Activated T-cell treated with anti-CD3 and anti-CD28 coated beads for 1 hour (primary cell): ENCODE measurements at places on chromosomes 6 and 20.

- DNase-seq, result no peak
These were observed 75.1 kb upstream of the QKI start for GRCh38 chr6:163339466-163339865.

GRCh38 chr6:150342126-150342525, 26.7 kb upstream of the IYD start:
- DNase-seq, result no peak

GRCh38 chr6:119043783-119044182, 34.7 kb downstream of the FAM184A start:
- DNase-seq, result no peak

DNA sequence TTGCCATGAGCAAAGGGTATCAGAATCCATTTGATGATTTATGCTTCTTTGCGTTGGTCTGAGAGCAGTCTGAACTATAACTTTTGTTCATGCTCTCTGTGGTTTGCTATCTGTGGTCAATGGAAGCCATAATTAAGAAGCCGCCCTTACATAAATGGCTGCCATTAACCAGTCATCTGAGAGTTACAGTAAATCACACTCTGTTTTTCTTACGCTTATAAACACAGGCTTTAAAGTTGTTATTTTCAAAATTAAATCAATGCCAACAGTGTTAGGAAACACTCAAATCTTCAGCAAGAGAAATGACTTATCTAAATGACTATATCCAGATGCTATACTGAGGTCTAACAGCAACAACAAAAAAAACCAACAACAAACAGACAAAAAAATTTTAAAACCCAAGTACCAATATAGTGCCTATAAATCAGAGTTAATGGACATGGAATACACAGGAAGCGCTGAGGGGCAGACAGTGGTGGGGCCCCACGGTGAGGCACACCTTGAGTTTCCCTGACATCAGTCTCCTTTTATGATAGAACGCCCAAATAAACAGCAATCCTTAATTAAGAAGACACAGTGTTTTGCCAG, 108.0 kb upstream of the C6orf118 start:
- DNase-seq, result no peak

DNA sequence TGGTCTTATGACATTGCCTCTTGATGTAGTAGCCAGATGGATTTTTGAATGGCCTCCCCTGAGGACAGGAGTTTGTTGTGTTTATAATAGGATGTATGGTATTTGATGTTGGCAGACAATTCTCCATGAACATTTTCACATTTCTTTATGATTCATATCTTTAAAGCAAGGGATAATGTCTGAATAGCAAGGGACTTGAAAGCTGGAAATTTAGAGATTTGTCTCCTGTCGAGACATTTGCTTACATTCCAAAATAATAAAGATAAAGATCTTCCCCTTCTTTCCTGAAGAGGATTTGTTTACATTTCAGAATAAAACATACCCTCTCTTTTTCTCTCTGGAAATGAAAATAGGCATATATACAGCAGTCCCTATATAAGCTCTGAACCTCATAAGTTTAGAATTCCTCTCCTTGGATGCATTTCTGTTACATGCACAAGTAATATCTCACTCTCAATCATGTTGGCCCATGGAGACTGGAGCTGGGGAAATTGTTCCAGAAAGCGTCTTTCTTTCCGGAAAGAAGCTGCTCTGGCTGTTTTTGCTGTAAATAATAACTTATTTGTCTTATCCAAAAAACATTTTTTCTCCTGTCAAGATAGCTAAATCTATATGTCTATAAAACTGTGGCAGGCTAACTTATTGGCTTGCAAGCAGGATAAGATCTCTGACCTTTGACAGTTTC, 42.5 kb upstream of the ASCC3 start:
- DNase-seq, result no peak

- DNase-seq, result no peak
These were observed 1.3 kb upstream of the LRFN2 start for GRCh38 chr6:40588480-40588879.

- no peak for DNase-seq
These were observed 17.4 kb downstream of the MACROD2 start for GRCh38 chr20:14012671-14013070.

GRCh38 chr6:143112084-143112768, 51.5 kb downstream of the AIG1 start:
- no peak for DNase-seq

DNA sequence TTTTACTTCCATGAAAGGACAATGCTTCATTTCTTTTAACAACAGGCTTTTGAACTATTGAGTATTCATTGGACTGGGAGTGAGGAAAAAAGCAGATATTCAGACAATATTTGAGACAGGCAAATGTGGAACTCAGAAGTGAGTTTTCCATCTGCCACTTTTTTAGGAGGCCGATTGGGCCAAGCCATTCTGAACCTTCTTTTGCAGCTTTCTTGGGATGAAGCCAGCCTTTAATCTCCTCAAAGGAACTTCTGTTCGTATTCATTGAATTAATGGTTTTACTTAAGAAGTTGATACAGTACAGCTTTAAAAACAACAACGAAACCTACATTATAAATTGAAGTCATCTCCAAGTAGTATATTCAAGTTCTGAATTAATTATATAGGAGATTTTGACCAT, 187.1 kb upstream of the RNF217 start:
- DNase-seq, result no peak

DNA sequence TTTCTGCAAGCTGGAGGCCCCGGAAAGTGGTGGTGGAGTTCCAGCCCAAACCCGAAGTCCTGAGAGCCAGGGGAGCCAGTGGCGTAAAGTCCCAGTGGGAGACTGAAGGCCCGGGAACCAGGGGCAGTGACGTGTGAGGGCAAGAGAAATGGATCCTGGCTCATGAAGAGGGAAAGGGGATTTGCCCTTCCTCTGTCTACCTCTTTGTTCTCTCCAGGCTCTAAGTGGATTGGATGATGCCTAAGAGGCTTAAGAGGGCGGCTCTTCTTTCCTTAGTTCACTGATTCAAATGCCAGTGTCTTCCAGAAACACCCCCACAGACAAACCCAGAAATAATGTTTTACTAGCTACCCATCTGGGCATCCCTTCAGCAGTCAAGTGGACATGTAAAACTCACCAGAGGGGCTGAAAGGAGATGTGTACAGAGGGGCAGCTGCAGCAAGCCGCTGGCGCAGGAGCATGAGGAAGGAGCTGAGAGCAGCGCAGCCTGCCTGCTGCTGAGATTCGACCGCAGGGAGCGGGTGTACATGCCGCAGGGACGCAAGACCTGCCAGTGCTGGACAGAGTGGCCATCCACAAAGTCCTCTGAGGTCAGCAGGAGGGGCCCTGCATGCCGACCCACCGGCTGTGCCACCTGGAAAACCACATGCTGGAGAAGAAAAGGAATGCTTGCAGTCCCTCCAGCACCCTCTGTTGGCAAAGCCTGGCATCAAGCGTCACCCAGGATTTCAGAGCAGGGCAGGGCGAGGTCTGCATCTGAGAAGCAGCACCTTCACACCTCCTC, 29.5 kb downstream of the CDYL start:
- DNase-seq, result no peak

GRCh38 chr6:29451471-29452193, 5.2 kb downstream of the OR11A1 start:
- DNase-seq, result no peak

DNA sequence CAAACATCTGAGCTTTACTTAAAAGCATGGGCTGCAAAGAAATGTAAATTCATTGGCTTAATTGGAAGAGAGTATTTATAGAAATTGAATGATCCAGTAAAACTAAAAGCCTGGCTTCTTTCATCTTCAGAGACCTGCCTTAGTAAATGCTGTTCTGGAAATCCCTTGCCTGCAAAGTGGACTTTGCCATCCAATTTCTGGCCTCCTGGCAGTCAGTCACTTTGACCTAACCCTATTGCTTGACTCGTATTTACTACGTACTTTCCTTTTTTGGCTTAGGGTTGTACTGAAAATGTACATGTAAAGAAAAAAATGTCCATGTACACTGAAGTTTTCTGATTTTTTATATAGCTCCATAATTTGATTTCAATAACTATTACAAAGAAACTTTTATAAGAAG, 47.1 kb downstream of the E2F3 start:
- DNase-seq, result no peak

GRCh38 chr6:148425443-148425842, 82.8 kb downstream of the SASH1 start:
- no peak for DNase-seq

DNA sequence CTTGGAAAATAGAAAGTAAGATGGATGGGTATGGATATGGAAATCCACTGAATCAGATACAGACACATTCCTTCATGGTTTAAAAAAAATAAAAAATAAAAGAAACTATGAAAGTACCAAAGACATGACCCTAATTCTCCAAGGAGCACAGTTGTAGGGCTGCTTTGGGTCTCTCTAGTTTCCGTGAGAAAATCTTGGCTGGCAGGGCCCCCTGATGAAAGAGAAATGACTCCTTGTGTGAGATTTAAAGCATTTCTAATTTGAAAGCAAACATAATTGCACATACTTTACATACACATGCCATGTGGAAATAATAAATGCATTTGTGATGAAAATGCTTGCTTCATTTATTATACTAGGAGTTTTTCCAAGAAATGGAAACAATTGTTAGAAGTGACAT, 593.9 kb upstream of the BTBD3 start:
- DNase-seq, result no peak

DNA sequence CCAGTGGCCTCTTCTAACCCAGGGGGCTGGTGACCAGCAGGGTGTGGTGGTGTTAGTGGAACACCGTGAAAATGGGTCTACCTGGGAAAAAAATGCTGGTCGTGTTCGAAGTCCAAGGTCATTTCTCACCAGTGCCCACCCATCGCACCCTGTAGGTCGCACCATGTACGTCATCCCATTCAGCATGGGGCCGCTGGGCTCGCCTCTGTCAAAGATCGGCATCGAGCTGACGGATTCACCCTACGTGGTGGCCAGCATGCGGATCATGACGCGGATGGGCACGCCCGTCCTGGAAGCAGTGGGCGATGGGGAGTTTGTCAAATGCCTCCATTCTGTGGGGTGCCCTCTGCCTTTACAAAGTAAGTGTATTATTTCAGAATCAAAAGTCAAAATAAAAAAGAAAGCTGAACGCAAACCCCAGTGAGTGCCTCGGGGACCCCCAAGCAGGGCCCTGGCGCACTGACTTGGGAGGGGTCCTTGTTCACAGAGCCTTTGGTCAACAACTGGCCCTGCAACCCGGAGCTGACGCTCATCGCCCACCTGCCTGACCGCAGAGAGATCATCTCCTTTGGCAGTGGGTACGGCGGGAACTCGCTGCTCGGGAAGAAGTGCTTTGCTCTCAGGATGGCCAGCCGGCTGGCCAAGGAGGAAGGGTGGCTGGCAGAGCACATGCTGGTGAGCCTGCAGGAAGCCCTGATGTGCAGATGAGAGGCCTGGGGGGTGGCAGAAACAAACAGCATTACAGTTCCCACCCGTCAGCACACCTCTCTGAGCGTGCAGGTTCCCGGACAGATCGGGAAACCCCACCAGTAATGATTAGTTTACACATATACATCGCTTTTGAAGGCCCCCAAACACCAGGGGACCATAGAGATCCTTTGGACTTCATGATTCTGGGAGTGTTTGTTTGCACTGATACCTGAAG, 1.9 kb downstream of the PCK1 start:
- no peak for DNase-seq

GRCh38 chr20:60116128-60116909, 158.1 kb downstream of the CDH26 start:
- no peak for DNase-seq

DNA sequence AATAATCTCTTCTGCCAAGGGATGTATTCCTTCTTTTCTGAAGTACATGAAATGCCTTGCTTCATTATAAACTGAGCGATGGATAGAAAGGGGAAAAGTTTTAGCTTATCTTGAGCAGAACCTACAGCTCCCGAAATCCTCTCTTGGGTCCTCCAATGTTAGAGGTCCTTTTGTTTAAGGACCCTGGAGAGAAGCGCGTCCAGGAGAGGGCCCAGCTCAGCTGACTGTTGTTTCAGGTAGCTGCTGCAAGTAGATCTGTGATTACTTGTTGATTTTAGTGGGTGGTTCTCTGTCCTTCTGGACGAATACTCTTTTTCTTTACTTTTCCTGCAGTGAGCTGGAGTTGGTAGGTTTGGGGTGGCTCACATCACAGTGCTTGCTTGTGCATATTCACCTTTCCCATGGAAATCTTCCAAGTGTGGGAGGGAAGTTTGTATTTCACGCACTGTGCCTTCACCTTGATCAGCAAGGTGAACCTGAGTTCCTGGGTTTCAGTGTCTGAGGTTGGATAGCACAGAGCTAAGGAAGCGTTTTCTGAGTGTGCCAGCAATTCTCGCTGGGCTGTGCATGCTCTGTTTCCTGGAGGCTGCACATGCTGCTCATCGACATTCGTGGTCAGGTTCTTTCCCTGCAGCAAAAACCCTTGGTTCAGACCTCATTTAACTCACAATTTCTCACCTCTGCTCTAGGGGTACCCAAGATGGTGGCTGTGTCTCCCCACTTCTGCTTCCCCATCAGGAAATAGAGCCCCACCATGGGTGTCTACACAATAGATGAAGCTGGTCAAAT, 176.3 kb downstream of the JARID2 start:
- DNase-seq, result no peak

DNA sequence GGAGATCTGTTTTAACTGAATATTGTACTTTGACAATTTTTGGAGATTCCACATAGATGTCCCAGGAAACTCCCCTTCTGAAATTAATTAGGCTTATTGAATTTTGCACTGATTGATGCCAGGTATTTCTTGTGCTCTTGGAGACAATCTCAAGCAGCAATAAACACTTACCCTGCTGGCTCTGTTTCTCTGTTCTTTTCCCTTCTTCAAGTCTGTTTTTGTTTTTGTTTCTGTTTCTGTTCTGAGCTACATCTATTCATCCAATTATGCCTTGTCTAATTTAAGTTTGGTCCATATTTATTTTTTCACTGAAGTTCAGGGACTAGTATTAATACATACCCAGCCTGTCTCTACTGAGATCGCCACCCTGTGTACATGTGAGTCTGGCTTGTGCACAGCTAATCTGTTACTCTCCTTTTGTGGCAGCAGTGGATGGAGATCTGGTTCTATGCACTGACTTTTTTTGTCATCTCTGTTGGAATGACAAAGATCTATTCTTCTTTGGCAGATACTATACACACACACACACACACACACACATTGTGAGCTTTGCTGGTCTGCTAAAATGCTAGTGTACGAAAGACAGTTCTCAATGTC, 51.9 kb downstream of the IL22RA2 start:
- no peak for DNase-seq

GRCh38 chr6:72534236-72534635, 87.6 kb upstream of the KCNQ5 start:
- DNase-seq, result no peak

DNA sequence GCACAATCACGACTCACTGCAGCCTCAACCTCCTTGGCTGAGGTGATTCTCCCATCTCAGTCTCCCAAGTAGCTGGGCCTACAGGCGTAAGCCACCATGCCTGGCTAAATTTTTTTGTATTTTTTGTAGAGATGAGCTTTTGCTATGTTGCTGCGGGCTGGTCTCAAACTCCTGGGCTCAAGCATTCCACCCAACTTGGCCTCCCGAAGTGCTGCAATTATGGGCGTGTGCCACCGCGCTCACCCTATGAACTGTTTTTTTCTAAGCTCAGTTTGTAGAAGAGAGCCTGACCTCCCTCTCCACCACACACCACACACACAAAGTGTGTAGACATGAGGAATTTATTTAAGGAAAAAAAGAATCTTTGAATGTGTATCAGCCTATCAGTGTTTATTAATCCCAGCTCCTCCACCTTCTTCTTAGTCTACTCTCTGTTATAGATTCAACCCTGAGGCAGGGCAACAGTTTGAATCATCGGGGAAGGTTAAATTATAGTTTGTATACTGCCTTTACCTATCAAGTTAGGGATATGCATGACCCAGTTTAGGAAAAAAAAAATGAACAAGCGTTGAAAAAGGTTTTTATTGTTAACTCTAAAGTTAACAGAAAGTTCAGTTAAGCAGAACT, 74.1 kb downstream of the PLEKHG1 start:
- DNase-seq, result no peak
